ENCODE measurements at places on chromosomes 3 and 15.

DNA sequence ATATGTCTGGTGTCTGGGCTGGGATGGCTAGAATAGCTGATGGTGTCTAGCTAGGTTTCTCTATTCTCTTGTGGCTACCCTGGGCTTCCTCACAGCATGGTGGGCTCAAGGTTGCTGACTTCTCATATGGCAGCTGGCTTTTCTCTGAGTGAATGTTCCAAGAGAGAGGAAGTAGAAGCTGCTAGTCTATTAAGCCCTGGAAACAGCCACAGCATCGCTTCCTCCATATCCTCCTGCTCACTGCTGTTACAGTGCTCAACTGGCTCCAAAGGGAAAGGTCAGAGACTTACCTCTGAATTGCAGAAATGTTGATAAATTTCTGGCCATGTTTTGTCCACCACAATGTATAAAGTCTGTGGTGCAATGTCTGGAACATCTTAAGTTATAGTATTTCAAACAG lies 299.9 kb upstream of the ADAMTS9 start:
- no peak for DNase-seq

DNA sequence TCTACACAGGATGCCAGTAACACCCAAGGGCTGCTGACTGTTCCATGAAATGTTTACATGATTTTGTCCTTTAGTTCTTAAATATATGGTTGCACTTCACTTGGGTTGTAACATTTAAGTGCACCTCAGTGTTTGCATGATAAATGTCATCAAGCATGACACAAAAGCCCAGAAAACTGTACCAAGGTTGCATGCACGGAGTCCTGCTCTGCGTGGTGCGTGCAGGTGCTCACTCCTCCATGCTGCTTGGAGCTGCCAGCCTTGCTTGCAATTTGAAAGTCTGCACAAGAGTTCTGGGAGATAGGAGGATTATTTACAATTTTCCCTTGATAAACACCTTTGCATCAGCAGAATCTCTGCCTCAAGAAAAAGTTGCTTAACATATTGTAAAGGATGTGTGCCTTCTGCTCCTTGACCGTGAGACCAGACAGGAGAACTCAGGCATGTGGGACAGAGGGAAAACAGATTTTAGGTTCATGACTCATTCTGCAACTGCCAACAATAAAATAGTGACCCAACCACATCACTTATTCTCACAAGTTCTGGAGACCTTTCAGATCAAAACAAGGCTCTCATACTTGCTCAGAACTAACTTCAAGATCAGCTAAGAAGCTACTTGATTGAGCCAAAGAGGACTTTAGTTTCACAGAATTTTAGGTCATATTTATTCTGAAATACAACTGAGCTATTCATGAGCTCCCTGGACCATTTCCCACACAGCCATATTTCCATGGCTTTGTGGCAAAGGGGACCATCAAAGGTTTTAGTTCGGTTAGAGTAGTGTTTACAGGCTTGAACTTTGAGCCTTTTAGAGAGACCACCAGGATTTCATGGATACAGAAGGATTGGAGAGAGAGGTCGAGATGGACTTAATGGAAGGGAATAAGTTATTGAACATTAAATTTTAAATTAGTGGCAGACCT lies 128.4 kb upstream of the ZBED2 start:
- DNase-seq: no peak

GRCh38 chr3:161925749-161926360 lies 429.2 kb downstream of the OTOL1 start:
- DNase-seq: no peak

DNA sequence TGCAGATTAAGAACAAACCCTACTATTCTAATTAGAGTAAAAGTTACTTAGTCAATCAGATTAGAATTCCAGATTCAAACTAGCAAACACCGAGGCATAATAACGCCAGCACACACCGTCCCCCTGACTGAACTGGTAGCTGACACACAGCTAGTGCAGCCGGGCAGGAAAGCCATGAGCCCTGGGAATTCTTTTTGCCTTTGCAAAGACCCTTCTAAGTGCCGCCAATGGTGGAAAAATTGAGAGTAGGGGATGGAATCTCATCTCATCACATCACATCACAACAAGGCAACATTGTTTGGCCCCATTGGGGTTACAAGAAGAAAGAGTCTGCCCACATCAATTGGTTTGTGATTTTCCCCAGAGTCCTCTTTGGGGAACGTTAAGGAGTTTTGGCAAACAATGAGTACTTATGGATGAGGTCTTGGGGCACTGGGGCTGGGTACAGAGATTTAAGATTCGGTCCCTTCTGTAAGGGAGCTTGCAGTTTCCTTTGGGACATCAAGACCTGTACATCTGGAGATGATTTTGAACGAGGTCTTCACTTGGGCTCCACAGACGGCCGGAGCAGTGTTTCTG lies 120.4 kb upstream of the MEF2A start:
- no peak for DNase-seq

- DNase-seq: no peak
These were observed 2.2 kb upstream of the MUC20 start for GRCh38 chr3:195718477-195718984.

All from NB4 (cell line).